ENCODE measurements at places on chromosomes 4 and X.
A peak's percentile ranks its signal among the peaks of the same experiment; 100 is the strongest.

- DNase-seq, result no peak
Observed at GRCh38 chr4:147288512-147288911, 192.4 kb upstream of the EDNRA start.

DNA sequence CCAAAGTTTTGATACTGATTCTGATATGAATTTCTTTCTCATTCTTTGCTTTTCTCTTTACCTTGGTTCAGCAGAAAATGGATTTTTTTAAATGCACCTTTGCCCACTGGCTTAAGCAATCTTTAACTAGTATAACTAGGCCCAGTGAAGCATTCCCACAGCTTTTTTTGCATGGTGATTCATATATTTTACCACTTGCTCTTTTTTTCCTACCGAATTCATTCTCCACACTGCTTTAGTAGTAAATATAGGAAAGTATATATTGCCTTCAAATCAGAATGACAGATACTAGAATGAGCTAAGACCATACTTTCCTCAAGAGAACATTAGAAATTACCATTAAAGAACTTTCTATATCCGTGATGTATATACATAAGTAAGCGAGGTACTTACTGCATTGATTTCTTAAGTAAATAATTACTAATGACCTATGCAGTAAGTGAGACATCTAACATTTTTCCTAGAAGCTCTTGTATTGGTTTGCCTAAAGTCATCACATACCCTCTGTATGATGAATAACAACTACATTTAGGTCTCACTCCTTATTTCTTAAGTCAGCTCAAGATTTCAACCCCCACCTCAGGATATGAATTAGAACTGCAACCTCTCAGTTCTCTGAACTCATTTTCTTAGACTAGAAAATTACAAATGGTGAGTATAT lies 44.2 kb downstream of the SLC4A4 start:
- no peak for DNase-seq

- peak; percentile 78 for DNase-seq
Observed at GRCh38 chr4:155906554-155907247, 3.2 kb downstream of the TDO2 start.

DNA sequence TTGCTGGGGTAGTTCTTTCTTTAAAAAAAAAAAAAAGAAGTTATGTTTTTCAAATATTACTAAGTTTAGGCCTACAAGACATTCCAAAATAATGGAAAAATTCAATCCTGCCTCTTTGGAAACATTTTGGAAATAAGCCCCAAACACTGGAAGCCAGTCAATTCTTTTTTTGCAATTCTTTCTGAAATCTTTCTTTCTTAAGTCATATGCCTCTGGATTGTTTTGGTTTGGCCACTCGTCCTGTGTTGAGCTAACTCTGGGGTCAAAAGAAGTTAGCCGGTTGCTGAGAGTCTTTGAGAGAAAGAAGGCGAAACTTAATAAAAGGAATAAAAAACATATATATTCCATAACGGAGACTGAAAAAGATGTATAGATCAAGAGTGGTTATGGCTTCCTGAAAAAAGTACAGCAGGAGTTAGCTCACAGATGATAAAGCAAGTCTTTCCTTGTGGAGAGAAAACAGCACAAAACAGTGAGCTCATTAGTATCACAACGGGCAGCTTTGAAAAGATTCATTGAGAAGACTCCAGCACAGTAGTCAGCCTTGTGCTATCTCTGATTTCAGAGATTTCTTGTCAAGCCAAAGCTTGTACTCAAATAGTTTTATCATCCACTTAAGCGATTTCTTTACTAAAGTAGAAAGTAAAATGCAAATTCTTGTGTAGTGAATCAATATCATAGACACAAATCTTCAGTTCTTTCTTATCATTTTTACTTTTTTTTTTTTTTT lies 64.8 kb downstream of the PLS3 start:
- DNase-seq, result peak; percentile 20

GRCh38 chr4:29278585-29278984 lies 1441.6 kb upstream of the PCDH7 start:
- DNase-seq, result peak; percentile 25

GRCh38 chr4:143186212-143186611 lies 1.5 kb downstream of the USP38 start:
- peak; percentile 7 for DNase-seq

DNA sequence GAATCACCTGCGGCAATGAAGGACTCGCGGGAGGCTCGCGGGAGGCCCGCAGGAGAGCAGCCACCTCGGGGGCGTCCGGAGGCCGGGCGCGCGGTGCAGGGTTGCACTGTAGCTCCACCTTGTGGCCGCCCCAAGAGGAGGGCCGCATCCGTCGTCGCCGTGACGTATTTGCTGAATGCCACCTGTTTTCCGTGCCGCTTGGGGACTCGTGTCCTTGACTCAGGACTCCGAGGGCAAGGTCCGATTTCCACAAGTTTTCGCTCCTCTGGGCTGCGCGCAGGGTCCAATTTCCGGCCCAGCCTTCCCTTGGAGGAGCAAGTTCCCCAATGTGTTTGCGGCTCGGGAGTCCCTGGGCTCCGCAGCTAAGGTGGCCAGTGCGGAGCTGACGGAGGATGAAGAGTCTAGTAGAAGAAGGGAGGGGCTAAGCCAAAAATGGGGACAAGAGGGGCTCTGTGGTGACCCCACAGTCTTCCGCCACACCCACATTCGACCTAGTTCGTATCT lies 10.7 kb upstream of the DLG3 start:
- peak; percentile 84 for DNase-seq

GRCh38 chr4:152342293-152342692 lies 193.6 kb downstream of the FBXW7 start:
- no peak for DNase-seq

- DNase-seq, result no peak
Observed at GRCh38 chr4:94338681-94339351, 3.8 kb downstream of the HPGDS start.

GRCh38 chrX:42797651-42798269 lies 19.8 kb upstream of the PPP1R2C start:
- peak; percentile 47 for DNase-seq

GRCh38 chrX:149648932-149649331 lies 17.3 kb upstream of the TMEM185A start:
- no peak for DNase-seq

- no peak for DNase-seq
Observed at GRCh38 chr4:139839403-139840031, 173.9 kb downstream of the MGST2 start.
